ENCODE measurements at places on chromosomes 3 and 15. TPM values are rescaled to one million over a fixed set of nuclear protein-coding genes. Genes with fewer than 3 reads are reported as not detected.

GRCh38 chr3:138769616-138770015 lies 65.1 kb downstream of the PIK3CB start:
- H3K27ac ChIP-seq = no peak overlapping the region
- H3K27me3 ChIP-seq = no peaks in the 10 kb centered on the region

- H3K4me3 ChIP-seq = no peak overlapping the region
- peaks cover 17% of the 10 kb centered on the region for H3K4me1 ChIP-seq
- no peaks in the 10 kb centered on the region for H3K27me3 ChIP-seq
- no peaks in the 10 kb centered on the region for H3K36me3 ChIP-seq
Observed at GRCh38 chr15:40070166-40070557, 31.2 kb upstream of the SRP14 start.

DNA sequence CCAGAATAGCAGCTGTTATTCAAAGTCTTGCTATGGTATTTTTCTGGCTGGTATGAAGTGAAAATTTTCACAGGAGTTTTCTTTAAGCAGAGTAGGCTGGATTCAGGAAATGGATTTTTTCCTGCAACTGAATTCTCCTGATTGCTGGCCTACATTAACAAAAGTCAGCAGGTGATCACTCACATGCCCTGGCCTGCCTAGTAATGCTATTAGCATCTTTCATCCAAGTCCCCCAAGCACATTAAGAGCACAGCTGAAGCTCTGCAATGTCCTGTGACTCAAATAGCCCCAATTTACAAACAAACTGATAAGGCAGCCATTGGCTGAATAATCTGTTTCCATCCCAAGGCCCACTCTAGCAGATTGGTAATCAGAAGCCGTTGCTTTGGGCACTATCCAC lies 688.3 kb upstream of the LMCD1 start:
- no peaks in the 10 kb centered on the region for H3K4me1 ChIP-seq
- no peak for DNase-seq
- H3K27me3 ChIP-seq = no peaks in the 10 kb centered on the region
- H3K4me3 ChIP-seq = no peak overlapping the region
- H3K36me3 ChIP-seq = no peaks in the 10 kb centered on the region

DNA sequence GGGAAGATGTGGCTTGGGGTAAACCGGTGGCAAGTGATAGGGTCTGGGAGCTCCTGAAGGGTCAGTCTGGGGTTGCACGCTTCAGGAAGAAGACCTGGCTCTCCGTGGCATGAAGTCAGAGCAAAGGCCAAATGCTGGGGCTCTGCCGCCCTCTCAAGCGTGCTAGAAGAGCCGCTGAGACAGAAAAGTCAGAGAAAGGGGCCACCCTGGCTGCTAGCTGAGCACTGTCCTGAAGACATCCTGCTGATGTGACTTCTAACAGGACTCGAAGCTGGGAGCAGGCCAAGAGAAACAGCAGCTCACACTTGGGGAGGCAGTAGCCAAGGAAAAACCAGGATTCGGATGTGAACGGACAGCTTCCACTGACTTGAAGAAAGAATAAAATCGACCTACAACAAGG lies 270.4 kb downstream of the OCA2 start:
- H3K4me1 ChIP-seq = no peaks in the 10 kb centered on the region
- DNase-seq = no peak
- peaks cover 3% of the 10 kb centered on the region for H3K27me3 ChIP-seq
- no peak overlapping the region for H3K4me3 ChIP-seq
- no peak overlapping the region for H3K27ac ChIP-seq

DNA sequence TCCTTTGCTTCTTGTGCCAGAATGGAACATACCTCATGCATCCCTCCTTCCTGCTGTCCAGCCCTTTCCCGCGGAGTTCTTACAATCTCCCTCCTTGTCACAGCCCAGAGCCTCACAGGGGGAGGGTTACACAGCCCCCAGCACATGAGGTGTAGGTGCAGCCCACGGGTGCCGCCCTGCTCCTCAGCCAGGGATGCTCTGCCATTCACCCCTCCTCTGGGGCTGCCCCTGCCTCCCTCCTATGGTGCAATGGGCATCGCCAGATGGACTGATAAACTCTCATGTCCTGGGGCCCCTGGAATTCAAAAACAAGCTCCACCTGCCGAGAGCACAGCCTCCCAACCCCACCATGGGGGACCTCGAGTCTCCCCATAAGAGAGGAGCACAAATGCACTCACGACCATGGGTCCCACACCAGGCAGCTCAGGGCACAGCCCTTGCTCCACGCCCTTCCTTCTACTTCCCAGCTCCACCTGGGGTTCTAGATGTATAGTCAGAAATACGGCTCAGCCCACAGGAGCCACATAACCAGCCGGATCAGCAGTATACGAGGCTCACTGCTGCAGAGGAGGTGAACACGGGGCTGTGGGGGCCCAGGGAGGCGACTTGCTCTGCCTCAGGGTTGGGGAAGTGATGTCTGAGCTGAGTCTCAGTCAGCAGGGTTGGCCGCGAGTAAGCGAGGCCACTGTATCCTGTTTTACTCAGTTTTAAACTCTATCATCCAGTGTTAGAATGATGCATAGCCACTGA lies 269.7 kb upstream of the LYSMD4 start:
- no peak overlapping the region for H3K4me3 ChIP-seq
- peaks cover 2% of the 10 kb centered on the region for H3K27me3 ChIP-seq
- no peak overlapping the region for H3K27ac ChIP-seq
- H3K36me3 ChIP-seq = peaks cover 19% of the 10 kb centered on the region
- H3K4me1 ChIP-seq = peaks cover 14% of the 10 kb centered on the region
- no peak for DNase-seq

DNA sequence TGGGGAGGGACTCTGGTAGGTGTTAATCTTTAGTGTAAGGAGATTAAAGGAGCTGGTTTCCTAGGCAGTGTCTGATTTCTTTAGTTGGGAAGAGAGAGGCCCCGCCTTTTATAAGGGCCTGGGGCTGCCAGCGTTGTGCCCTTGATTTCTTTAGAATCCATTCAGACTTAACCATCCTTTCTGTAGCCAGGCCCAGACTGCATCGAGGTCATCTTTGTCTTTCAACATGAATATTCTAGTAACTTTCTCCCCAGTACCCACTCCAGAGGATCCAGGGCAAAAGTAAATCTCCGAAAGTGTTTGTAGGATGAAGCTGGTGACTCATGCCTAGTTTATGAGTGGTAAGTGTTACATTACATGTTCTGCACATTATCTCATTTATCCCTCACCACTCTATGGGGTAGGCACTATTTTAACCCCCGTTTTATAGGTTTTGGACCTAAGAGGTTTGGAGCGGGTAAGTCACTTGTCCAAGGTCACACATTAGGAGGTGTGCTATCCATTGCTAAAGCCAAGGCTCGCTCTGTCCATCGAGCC lies 11.8 kb upstream of the USP3 start:
- H3K27me3 ChIP-seq = peaks cover 26% of the 10 kb centered on the region
- H3K27ac ChIP-seq = no peak overlapping the region
- no peaks in the 10 kb centered on the region for H3K36me3 ChIP-seq
- no peak for DNase-seq

DNA sequence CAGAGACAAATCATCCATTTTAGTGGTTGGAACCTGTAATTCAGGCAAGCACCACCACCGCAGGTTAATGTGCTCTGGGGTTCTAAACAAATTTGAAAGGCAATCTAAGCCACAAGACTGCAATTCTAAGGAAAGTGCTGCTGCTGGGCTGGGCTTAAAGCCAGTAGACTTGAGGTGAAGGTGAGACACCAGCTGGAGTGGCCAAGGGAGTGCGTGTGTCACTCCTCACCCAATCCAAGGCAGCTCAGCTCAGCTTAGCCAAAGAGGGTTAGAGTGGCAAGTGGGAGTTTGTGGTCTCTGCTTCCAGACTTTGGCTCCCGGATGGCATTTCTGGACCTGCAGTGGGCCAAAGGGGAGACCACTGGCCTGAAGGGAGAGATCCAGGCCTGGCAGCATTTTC lies 1655.6 kb downstream of the SI start:
- no peaks in the 10 kb centered on the region for H3K27me3 ChIP-seq
- DNase-seq = no peak
- H3K27ac ChIP-seq = no peak overlapping the region
- peaks cover 7% of the 10 kb centered on the region for H3K4me1 ChIP-seq
- H3K36me3 ChIP-seq = no peaks in the 10 kb centered on the region

Gene AMIGO3
- total RNA-seq = not detected

Gene CLPX
- 60.8 TPM for total RNA-seq

Gene ITIH3
- total RNA-seq = 25.0 TPM

Data from mesothelial cell of epicardium (in vitro differentiated cells).